Articular chondrocyte of knee joint (primary cell): ENCODE measurements at places on chromosomes 2 and 18. TPM values are rescaled to one million over a fixed set of nuclear protein-coding genes. Genes with fewer than 3 reads are reported as not detected.

The CFAP65 gene
- total RNA-seq, result 0.22 TPM in 1 of 2 replicates, not detected in the other

The DOK6 gene
- total RNA-seq, result 0.76 and 1.0 TPM in 2 replicates

The CREG2 gene
- total RNA-seq, result under 0.01 and 0.22 TPM in 2 replicates

The VWA3B gene
- 0.11 TPM in 1 of 2 replicates, not detected in the other for total RNA-seq

The CPS1 gene
- total RNA-seq, result 28.2 and 37.2 TPM in 2 replicates

The TWIST2 gene
- 6.9 and 9.2 TPM in 2 replicates for total RNA-seq

The AMER3 gene
- not detected in 2 replicates for total RNA-seq

The CHRND gene
- not detected in 2 replicates for total RNA-seq

The CYP26B1 gene
- 0.52 and 1.5 TPM in 2 replicates for total RNA-seq

The NEB gene
- 0.78 and 3.4 TPM in 2 replicates for total RNA-seq

The NEU4 gene
- total RNA-seq, result 0.11 TPM in 1 of 2 replicates, not detected in the other

The ZNF892 gene
- 5.9 and 8.2 TPM in 2 replicates for total RNA-seq
